Activated CD8-positive, alpha-beta T cell treated with anti-CD3 and anti-CD28 coated beads, Interleukin-2, amount 10 ng/mL, durations not matched to agents 7 days and 5 days (primary cell): ENCODE measurements at places on chromosomes 1 and 21. TPM values are rescaled to one million over a fixed set of nuclear protein-coding genes. Genes with fewer than 3 reads are reported as not detected.
A peak's percentile ranks its signal among the peaks of the same experiment; 100 is the strongest.

DNA sequence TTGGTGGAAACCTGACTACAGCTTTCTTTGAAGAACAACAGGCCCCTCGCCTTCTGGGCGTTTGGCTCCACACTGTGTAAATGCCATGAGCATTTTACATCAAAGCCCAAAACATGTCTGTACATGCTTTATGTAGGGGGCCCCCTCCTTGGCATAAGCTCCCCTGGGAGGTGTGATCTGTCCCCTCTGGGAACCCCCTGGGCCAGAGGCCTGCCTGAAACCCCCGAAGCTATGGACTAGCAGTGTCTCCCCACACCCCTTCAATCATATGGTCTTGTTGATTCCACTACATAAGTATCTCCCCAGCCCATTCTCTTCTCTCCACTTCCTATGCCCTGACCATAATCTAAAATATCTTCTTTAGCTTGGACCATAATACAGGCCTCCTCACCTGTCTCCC lies 241.5 kb downstream of the C1orf94 start:
- DNase-seq: no peak

- peak; percentile 27 for DNase-seq
Observed at GRCh38 chr1:31576201-31576669, at the start of gene TINAGL1. TSS of gene TINAGL1 (plus strand) at chr1:31576515. CDS start at chr1:31577149, 634 bp downstream.

DNA sequence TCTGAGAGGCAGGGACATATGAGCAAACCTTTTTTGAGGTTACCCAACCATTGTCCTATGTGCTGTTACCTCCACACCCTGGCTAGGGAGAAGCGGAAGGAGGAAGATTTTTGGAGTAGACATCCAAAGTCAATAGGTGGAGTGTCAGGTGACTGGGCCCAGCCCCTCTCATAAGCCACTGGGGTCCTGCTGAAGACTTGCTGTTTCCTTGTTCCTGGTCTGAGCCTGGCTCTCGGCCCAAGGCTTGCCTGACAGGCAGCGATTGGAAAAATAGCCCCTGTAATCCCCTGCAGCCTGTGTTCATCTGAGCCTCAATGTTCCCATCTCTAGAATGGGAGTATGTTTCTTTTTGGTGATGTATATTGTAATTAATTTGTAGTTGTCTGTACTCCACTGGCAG lies 6.9 kb upstream of the PIGR start:
- DNase-seq: no peak

DNA sequence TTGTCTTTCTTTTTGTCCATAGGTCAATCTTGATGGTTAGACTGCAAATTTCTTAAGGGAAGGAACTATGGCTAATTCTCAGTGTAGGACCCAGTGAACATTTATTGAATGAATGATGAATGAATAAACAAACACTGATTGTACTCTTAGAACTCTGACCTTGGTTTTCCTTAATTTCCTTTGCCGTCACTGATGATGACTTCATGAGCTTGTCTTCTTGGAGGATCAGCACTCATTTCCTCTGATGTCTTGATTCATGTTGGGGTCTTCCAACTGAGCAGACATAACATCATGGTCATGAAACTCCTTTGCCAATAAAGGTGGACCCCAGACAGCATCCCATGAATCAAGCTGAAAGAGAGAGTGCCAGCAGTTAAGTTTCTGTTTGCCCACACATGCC lies 96.3 kb downstream of the PLPP3 start:
- no peak for DNase-seq

DNA sequence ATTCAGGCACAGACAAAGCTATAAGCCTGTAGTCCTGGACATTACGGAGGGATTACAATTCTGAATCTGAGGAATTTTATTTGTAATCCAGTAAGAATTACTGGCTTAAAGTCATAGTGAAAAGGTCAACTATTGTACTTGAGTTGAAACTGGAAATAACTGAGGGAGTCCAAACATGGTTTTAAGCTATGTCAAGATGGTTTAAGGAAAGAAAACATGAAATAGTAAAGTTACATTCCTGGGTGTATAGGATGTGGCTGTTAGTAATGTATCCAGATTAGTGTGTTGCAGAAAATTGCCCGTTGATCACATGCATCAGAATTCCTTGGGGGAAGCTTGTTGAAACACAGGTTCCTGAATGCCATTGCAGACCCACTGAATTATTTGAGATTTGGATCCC lies 124.8 kb upstream of the GORAB start:
- DNase-seq: no peak

GRCh38 chr1:106678279-106679050 lies 378.0 kb upstream of the PRMT6 start:
- no peak for DNase-seq

GRCh38 chr1:167492481-167492910 lies 25.8 kb downstream of the CD247 start:
- peak; percentile 64 for DNase-seq

CFAP45 gene
- 0.34 TPM for total RNA-seq

DSTYK gene
- total RNA-seq: 9.7 TPM

- no peak for DNase-seq
Observed at GRCh38 chr1:234315091-234315541, 58.1 kb upstream of the COA6 start.

GRCh38 chr1:111538343-111539025 lies 35.1 kb upstream of the ADORA3 start:
- DNase-seq: no peak

DNA sequence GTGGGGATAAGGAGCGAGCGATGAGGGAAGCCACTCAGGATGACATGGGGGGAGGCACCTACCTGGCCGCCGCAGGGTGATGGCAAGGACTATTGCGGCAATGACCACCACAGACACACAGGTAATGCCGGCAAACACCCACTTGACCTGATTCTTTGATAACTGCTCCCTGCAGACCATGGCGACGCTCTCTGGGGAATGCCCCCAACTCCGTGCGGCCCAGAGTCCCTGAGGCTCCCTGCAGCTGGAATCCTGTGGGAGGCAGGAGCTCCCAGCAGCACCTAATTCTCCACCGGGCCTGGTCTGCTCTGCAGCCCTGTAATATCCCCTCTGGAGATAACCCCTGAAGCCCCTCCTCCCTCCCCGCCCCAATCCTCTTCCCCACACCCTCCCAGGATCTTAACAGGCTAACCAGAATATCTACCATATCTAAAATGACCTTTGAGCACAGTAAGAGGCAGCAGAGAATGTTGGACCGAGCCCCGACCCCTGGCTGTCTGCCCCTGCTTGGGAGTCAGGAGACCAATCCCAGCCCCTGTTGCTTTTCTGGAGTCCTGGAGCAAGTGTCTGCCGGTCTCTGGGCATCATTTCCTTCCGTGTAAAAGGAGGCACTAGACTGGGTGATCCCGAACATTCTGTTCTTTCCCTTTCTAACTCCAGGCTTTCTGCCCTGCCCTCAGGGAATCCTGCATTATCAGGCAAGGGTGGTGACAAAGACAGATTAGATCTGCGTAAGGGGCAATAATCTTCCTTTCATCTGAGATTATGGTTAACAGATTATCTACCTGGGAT lies at the start of gene FAM151A:
Gene FAM151A (minus strand): TSS at position 310 of the 792 bp plus-strand sequence. CDS start 130 bp downstream, at position 180.
- DNase-seq: no peak

C1QB gene
- total RNA-seq: not detected

KIF2C gene
- total RNA-seq: 126 TPM

DNA sequence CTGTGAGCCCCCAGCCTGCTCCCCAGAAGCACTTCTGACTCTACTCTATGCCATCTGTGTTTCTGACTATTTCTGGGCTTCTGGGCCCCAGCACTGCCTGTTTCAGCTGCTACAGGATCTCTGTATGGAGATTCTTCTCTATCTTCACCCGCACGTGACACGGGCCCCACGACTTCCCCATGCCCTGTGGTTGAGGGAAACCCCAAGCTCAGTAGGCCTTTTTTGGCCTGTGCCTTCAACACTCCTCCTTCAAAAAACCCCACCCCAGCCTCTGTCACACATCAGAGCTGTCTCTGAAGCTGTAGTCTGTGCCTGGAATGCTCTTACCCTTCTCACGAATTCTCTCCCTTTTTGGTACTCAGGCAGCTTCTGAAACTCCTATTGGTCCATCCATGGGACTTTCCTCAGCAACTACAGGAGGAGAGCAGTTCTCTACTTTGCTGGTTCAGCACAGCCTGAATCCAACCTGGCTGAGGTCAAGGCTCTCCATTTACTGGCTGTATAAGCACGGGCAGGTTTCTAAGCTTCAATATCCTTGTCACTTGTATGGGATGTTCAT lies 2.0 kb upstream of the NID1 start:
- peak; percentile 72 for DNase-seq
